Prostate gland (tissue), 2 donors: ENCODE measurements at places on chromosomes 2 and 18. TPM values are rescaled to one million over a fixed set of nuclear protein-coding genes. Genes with fewer than 3 reads are reported as not detected.

DNA sequence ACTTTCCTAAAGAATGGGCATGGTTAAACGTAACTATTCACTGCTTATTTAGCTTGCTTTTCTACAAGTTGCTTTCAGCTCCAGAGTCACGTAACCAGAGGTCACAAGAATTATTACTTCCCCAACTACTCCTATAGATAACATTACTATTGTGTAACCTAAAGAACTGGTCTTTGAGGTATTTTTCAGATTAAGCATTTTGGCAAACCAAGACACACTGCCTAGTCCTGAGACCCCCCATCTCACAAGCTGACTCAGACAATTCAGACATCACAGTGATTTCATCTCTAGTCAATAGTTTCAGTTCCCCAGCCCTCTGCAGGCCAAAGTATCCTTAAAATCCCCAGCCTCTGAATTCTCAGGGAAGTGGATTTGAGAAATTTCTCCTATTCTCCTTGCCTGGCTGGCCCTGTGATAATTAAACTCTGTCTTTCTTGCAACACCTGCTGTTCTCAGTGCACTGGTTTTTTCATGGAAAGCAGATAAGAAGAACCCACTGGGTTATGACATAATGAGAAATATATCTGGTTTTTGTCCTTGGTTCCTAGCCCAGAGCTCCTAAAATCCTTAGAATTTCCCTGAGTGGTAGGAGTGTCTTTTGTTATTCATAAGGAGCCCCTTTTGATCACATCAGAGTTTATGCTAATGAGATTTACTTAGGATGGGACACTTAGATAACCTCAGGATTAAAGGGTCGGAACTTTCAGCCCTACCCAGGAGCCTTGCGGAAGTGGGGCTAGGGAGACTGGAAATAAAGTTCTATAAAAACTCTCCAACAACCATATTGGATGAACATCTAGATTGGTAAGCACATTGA, 1310.8 kb upstream of the CHAC2 start:
- H3K4me3 ChIP-seq = no peak overlapping the region
- H3K36me3 ChIP-seq = no peaks in the 10 kb centered on the region
- H3K27me3 ChIP-seq = no peaks in the 10 kb centered on the region
- DNase-seq = no peak
- no peak overlapping the region for H3K27ac ChIP-seq
- no peaks in the 10 kb centered on the region for H3K4me1 ChIP-seq

- no peak overlapping the region for H3K27ac ChIP-seq
- H3K4me3 ChIP-seq = no peak overlapping the region
- no peaks in the 10 kb centered on the region for H3K4me1 ChIP-seq
- DNase-seq = no peak
Measured at GRCh38 chr2:58871469-58872142, 630.5 kb upstream of the FANCL start.

DNA sequence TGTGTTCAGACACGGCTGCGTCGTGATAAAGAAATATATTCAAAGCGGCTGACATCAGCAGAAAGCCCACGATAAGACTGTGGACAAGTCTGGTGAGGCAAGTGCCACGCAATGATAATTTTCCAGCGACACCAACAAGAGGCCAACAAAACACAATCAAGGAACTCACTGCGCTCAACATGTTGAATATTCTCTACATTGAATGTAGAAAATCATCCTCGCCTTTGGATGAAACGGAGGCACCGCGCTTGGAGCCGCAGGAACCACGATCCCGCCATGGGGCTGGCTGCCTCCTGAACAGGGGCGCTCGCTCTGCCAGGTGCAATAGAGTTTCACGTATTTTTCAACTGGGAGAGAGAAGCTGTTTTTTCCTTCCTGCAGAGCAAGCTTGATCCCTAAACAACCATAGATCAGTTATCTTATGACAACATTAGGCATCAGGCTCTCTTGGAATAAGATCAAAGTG, 220.3 kb downstream of the ATAD2B start:
- no peaks in the 10 kb centered on the region for H3K27me3 ChIP-seq
- no peaks in the 10 kb centered on the region for H3K4me1 ChIP-seq
- no peak overlapping the region for H3K27ac ChIP-seq
- no peak overlapping the region for H3K4me3 ChIP-seq

Gene HRH4
- total RNA-seq = not detected

Gene CIDEA
- total RNA-seq = not detected

Gene DPY30
- 93.3 TPM for total RNA-seq

Gene FEV
- 1.8 TPM for total RNA-seq
